NCI-H2081 treated with DMSO at 0.1 percent for 48 hours (cell line): ENCODE measurements at places on chromosomes 4 and X.
A peak's percentile ranks its signal among the peaks of the same experiment; 100 is the strongest.

- no peak for DNase-seq
Measured at GRCh38 chr4:140726776-140727500, 29.2 kb downstream of the TBC1D9 start.

- DNase-seq, result no peak
Measured at GRCh38 chrX:17081968-17082367, 135.5 kb downstream of the REPS2 start.

GRCh38 chrX:38649221-38649620, 87.9 kb downstream of the TSPAN7 start:
- DNase-seq, result no peak

DNA sequence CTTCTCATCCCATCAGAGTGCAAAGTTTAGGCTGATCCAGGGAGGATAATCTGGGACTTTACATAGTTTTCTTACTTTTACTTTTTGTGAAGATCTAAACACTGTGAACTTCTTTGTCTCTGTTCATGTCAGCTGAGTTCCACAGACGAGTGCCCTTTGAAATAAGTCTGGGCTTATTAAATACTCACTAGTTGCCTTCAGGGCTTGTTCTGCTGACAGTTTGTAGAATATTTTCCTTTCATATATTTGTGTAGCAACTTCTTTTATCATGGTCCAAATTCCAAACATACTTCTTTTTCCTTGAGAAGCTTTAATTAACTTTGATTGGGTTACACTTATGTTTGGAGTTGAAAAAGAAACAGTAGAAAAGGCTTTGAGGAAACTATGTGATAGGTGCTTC, 109.6 kb downstream of the SH2D1A start:
- DNase-seq, result no peak

DNA sequence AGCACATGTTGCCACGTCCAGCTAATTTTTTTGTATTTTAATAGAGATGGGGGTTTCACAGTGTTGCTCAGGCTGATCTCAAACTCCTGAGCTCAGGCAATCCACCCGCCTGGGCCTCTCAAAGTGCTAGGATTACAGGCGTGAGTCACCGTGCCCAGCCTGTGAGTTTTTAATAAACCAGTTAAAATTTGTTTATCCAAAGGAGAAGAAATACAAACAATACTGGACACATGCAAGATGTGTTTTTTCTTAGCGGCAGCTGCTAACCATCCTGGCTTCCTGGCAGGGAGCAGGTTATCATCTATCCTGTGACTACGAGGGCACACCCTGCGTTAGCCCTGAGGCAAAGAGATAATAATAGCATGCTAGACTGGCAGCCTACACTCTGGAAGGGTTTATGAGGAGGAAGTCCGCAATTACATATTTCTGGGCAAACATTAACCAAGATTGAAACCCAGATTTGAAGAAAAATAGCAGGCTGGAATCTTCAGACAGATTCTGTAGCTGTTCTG, 191.4 kb downstream of the SPRY1 start:
- peak; percentile 65 for DNase-seq

GRCh38 chrX:66015900-66016689, 23.8 kb downstream of the VSIG4 start:
- DNase-seq, result no peak

GRCh38 chr4:7771541-7772507, 167.8 kb downstream of the AFAP1 start:
- DNase-seq, result no peak

GRCh38 chr4:47835494-47835893, 2.4 kb downstream of the CORIN start:
- no peak for DNase-seq

- DNase-seq, result no peak
Measured at GRCh38 chrX:107484002-107484726, 34.7 kb downstream of the FRMPD3 start.

GRCh38 chr4:1759818-1760223, 33.3 kb upstream of the FGFR3 start:
- no peak for DNase-seq

DNA sequence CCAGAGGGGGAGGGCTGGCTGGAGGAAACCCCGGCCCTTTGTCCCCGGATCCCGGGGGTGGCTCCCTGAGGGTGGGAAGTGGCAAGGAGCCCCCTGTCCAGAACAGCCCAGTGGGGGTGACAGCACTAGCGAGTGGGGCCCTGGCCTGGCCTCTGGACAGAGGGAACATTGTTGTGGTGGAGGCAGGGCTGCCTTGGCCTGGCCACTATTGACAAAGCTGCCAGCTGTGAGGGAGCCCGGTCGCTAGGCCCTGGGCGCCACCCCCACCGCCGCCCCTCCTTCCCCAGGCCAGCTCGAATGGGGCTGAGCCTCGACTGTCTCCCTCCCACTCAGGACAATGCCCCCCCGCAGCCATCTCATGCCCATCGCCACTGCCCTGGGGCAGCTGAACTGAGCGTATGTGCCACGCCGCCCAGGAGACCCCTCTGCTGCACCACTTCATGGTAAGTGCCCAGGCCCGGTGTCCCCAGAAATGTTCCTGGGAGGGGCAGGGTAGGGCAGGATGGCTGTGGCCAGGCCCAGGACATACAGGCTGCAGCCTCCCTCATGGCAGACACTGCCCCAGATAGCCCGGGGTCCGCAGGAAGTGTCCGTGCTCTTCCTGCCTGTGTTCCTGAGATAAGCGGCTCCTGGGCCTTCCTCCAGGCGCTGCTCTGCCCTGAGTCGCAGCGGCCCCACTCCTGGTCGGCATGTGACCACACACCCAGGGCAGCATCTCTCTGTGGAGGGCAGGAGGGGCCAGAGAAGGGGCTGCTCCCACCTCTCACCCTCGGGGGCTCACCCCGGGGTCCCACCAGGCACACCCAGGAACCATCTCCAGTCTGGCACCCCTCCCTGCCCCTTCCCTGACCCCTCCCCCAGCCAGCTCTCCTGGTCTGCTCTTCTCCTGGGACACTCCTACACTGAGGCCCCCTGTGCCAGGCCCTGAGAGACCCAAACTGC, 1.4 kb downstream of the PLXNB3 start:
- DNase-seq, result no peak

GRCh38 chrX:24154490-24155034, 5.0 kb downstream of the ZFX start:
- no peak for DNase-seq

GRCh38 chr4:73869130-73870055, at the start of gene CXCL1:
TSS of gene CXCL1 (plus strand) at chr4:73869393. CDS start at chr4:73869471, 78 bp downstream.
- DNase-seq, result no peak
